ENCODE measurements at places on chromosomes 12 and 14. TPM values are rescaled to one million over a fixed set of nuclear protein-coding genes. Genes with fewer than 3 reads are reported as not detected.

DNA sequence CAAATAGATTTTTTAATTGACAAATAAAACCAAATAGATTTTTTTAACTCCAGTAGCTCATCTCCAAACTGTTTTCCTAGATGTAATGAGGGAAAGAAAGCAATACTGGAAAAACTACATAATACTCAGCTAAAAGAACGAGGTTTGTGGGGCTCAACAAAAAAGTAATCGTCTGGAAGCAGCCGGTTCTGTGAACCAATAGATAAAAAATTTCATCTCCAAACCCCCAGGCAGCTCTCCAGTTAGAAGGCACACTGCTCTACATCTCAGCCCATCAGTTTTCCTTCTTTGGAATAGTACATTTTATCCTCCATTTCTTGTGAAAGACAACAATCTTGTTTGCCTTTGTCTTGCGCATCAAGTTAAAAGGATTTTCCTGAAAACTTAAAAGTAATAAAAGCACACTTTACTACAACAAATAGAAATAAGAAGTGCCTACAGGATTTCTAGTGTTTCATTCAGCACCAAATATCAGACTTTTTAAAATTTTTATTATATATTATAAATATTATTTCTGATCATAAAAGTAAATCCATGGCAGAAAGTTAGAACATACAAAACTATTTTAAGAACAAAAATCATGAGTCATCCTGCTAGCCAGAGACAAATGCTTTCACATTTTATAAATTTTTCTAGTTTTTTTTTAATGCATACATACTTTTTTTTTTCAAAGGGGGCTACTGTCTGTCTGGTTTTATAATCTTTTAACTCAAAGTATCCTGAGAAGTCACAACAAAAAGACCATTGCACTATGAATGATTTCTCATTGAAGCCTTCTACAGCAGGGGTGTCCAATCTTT is 67.7 kb downstream of the EPS8 start:
- DNase-seq: no peak

DNA sequence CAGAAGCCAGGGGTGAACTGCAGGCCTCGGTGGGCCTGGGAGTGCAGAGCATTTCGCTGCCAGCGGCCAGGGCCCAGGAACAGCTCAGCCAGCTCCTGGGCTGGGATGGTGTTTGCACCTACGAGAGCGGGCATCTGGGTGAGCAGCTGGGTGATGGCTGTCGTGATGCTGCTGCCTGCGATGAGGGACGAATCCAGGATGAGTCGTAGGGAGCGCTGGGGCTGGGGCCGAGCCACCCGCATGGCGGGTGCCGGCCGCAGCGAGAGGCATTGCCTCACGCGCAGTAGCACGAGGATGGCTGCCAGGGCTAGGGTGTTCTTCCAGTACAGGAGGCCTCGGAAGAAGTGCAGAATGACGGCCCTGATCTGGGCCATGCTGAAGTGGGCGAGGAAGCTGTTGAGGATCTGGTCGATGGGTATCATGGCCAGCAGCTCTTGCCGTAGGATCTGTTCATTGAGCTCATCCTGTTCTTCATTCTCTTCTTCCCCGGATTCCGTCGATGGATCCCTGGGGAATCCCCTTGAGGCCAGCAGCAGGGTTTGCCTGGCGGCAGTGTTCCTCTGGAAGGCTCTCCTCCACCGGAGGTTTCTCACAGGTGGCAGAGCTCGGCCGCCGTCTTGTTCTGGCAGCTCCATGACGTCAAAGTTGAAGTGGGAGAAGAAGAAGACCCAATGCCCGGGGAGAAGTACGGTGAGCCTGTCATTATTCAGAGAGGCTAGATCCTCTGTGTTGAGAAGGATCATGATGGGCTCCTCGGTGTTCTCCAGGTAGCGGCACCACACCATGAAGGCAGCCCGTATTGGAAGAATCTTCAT is 22.1 kb downstream of the RTL1 start:
- DNase-seq: no peak

DNA sequence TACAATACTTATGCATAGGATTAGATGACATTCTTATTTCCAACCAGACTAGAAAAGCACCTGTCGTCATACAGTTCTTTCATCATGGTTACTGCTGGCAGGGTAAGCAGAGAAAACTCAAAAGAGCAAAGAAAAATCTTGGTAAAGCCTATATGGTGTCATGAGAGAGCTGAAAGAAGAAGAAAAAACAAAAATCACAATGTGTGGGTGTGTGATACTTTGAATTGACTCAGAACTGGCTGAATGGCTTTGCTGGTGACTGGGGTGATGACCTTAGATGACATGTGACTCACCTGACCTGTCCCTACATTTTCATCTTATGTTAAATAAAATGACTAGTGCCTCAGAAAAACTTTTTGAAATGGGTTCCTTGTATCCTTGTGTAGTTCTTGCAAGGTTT is 278.1 kb upstream of the LMO3 start:
- DNase-seq: no peak

The RNASE7 gene
- total RNA-seq: not detected

DNA sequence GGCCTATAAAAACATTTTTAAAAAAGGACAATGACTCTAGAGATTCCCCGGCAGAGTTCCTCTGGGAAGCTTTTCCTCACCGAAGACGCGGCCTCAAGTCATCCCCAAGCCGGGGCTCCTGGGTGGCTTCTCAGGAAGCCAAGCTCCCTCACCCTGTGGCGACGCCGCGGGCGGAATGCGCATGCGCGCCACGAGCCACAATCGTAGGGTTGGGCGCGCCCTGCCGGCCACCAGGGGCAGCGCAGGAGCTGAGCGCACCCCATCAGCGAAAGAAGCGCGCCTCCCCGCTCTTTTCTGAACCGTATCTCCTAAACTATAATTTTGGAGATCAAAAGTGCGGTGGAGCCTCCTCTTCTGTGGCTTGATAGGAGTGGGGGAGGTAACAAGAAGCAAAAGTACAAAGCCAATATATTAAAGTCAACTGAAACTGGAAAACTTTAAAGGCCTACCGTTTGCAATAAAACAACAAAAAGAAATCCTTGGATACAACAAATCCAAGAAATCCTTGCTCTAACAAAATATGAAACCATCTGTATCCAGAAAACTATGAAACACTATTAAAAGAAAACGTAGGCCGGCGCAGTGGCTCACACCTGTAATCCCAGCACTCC is 17.4 kb upstream of the CHFR start:
- DNase-seq: peak; percentile 88

- no peak for DNase-seq
Measured at GRCh38 chr12:40254455-40255085, 29.8 kb downstream of the LRRK2 start.

The NEUROD4 gene
- total RNA-seq: not detected

GRCh38 chr14:25574628-25575325 is 524.8 kb upstream of the STXBP6 start:
- DNase-seq: no peak

GRCh38 chr12:65074932-65075331 is 46.2 kb downstream of the WIF1 start:
- DNase-seq: no peak

The TPH2 gene
- total RNA-seq: not detected

The ADAM21 gene
- not detected for total RNA-seq

DNA sequence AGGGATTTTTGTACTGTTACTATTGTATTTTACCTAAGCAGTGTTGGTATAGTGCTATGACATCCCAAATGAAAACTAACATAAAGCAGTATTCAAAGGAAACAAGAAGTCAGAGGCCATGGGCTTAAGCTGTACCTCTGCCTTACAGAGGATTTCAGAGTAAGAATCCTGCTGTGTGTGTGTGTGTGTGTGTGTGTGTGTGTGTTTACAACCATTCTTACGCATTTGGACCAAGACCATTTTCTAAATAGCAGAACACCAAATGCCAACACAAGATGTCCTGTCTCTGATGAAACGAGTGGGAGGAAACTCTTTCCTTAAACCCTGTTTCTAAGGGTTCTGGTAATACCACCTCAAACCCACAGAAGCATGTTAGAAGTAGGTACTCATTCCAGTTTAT is 64.4 kb downstream of the PPP1R36 start:
- DNase-seq: no peak

GRCh38 chr12:94622475-94622874 is 27.9 kb downstream of the TMCC3 start:
- no peak for DNase-seq

DNA sequence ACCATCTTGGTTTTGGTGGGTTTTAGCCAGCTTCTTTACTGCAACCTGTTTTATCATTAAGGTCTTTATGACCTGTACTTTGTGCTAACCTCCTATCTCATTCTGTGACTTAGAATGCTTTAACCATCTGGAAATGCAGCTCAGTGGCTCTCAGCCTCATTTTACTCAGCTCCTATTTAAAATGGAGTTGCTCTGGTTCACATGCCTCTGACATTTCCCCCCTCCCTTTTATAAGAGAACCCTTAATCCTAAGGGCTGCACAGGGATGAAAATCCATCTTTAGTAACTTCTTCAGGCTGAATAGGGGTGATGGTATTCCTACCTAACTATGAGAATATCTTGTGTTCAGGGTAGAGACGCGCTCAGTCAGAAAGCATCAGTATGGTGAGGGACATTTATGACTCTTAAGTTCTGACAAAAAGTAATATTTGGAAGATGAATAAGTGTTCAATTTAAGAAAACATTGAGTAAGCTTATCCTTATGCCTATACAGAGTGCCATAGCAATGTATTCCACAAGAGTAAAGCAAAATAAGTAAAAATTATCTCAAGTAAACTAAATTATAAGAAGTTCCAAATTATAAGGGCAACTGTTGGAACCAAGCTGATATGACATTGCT is 15.2 kb downstream of the SLC38A1 start:
- no peak for DNase-seq

- DNase-seq: no peak
Measured at GRCh38 chr14:74641601-74642391, 29.8 kb upstream of the LTBP2 start.

The RNASE3 gene
- total RNA-seq: not detected

The BICDL1 gene
- 2.3 TPM for total RNA-seq

DNA sequence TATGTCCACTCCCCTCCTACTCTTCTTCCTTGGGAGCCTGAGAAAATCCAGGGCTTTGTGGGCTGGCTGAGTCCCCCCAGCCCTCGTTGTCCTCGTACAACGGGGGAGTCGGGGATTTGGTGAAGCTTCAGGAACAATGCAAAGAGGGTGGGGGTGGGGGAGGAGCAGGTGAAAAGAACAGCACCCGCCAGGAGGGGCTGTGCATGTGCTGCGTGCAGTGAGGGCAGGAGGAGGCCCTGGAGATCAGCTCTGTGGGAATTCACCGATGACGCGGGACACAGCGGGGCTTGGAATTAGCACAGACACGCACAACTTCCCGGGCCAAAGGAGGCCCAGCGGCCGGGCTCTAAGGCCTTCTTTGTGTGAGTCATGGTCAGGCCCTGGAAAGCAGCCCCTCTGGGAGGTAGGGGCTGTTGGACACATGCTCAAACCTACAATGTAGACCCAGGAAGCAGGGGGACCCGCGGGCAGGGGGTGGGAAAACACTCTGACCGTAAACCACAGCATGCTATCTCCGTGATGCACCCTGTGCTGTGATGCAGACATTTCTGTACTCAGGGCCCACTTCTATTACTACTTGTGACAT is 32.8 kb downstream of the RBM19 start:
- peak; percentile 86 for DNase-seq

- DNase-seq: peak; percentile 30
Measured at GRCh38 chr14:42224053-42224888, 617.6 kb downstream of the LRFN5 start.

The CPM gene
- 35.8 TPM for total RNA-seq

DNA sequence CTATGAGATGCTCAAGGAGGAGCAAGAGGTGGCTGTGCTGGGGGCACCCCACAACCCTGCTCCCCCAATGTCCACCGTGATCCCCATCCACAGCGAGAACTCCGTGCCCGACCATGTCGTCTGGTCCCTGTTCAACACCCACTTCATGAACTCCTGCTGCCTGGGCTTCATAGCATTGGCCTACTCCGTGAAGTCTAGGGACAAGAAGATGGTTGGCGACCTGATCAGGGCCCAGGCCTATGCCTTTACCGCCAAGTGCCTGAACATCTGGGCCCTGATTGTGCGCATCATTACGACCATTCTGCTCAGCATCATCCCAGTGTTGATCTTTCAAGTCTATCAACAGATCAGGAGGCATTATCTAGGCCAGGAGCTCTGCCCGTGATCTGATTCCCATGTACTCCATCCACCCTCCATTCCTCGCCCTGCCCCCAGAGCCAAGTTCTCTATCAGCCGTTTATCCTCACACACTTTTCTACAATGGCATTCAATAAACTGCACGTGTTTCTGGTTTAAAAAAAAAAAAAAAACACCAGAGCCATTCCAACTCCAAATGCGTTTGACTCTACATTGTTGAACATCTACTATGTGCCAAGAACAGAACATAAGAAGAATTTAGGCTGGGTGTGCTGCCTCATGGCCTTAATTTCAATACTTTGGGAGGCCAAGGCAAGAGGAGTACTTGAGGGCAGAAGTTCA is 17.5 kb downstream of the ATXN2 start:
- no peak for DNase-seq

- no peak for DNase-seq
Measured at GRCh38 chr14:37894463-37894862, 299.0 kb downstream of the TTC6 start.

DNA sequence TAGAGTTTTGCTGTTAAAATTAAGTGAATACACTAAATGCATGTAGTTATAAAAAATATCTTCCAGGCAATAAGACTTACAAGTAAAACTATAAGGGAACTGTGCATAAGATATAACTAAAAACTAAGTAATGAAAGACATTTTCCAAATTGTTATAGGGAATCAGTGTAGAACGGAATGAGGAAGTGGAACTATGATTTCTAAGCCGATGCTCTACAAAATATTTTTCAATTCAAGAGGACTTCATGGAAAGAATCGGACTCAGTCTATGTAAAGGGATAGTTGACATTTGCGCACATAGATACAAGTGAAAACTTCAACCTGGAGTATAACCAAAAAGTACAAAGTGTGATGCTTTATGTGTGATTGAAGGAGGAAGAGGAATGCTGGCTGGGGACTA is 40.1 kb upstream of the KIF21A start:
- DNase-seq: no peak

DNA sequence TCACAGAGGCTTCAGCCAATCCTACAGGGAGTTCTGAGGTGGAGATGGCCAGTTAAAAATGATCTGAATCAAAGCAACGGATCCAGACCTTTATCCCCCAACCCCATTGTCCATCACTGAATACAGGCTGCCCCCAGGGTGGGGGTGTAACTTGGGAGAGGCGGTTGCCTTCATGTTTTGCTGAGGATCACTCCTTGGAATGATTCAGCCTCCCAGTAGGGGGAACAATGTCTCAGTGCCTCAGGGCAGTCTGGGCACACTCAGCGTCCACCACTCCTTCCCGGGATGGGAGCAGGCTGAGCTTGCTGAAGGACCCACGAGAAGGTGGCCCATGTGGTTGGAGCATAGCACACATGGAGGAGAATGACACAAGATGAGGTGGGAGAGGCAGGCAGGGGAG is 60.2 kb downstream of the RFX4 start:
- no peak for DNase-seq

The C14orf180 gene
- total RNA-seq: 0.12 TPM

GRCh38 chr14:24883576-24883975 is 166.4 kb downstream of the STXBP6 start:
- no peak for DNase-seq
